ENCODE measurements at places on chromosomes 2 and 18.

DNA sequence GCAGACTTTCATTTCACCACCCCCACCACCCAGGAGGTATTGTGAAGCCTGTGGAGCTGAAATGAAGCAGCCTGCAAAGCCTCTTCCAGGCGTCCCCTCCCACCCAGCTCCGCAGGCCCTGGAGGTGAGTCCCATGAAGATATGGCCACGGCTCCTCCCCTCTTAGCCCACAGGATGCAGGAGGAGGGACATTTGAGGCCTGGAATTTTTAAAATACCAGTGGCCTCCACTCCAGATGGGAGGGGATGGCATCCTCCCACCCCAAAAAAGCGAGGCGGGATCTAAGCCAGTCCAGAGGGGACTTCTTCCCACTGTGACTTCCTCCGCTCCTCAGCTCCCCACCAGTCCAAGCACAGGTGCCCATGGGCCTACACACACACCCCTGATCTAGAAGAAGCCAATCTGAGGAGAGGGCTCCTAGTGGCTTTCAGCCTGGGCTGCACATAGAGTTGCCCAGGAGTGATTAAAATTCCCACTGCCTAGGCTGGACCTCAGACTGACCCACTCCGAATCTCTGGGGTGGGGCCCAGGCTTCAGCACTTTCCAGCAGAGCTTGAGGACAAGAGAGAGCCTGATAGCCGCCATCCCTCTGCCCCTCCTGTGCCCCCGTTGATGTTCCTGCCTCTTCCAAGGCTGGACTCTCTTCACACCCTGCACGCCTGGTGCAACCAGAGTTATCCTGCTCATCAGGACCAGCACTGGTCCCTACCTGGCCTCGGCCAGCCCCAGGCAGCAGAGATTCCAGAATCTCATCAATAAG lies 206.9 kb downstream of the TNS1 start:
- DNase-seq = no peak

DNA sequence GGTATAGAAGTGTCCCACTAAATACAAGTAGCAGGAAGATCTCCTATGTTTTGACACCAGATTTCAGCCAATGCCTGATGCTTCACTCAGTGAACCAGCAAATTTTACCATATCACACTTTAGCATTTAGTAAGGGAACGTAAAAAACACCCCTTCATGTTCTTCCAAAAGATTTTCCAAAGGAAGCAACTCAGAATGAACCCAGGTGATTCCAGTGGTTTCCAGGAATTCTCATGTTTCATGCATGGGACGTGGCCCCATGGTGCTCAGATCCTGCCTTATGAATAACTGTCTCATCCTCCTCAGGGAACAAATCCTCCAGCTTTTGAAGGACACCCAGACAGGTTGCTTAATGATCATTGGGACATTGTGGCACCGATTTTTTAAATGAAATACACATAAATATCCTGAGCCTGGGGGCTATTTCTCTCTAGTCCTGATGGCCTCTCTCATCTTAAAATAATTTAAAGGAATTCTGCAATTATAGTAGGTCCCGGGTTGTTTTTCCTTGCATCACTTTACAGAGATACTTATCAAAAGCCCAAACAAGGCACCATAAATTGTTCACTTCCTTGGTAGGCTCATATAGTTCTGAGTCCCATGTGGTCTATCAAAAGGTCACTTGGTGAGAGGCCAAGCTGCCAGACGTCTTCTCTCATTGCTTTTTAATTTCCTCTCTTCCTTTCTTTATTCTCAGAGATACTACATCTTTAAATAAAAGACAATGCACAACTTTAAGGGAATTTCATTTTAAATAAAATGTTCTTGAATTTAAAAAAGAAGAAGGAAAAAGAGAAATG lies 261.0 kb downstream of the ZNF516 start:
- no peak for DNase-seq

DNA sequence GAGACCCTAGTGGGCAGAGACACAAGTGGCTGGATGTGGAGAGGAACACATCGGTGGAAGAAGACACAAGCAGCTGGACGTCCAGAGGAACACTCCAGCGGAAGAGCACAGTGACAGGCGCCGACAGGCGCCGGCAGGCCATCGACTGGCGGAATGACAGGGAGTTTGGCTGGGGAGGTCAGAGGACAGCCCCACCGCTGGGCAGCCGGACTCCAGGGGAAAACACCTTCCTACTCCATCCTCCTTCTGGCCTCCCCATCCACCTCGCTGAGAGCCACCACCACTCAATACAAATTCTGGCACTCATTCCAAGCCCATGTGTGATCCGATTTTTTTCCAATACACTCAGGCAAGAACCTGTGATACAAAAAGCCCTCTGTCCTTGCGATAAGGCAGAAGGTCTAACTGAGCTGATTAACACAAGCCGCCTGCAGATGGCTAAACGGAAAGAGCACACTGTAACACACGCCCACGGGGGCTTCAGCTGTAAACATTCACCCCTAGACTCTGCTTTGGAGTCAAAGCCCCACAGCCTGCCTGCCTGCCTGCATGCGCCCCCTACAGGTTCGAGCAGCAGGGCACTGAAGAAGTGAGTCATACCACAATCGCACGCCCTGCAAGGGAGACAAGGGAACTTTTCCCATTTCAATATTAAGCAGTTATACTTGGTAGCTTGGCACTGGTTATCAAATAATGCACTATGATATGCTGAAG lies 50.2 kb upstream of the LRP1B start:
- DNase-seq = no peak

GRCh38 chr18:44579028-44579702 lies 101.5 kb upstream of the SETBP1 start:
- DNase-seq = no peak

DNA sequence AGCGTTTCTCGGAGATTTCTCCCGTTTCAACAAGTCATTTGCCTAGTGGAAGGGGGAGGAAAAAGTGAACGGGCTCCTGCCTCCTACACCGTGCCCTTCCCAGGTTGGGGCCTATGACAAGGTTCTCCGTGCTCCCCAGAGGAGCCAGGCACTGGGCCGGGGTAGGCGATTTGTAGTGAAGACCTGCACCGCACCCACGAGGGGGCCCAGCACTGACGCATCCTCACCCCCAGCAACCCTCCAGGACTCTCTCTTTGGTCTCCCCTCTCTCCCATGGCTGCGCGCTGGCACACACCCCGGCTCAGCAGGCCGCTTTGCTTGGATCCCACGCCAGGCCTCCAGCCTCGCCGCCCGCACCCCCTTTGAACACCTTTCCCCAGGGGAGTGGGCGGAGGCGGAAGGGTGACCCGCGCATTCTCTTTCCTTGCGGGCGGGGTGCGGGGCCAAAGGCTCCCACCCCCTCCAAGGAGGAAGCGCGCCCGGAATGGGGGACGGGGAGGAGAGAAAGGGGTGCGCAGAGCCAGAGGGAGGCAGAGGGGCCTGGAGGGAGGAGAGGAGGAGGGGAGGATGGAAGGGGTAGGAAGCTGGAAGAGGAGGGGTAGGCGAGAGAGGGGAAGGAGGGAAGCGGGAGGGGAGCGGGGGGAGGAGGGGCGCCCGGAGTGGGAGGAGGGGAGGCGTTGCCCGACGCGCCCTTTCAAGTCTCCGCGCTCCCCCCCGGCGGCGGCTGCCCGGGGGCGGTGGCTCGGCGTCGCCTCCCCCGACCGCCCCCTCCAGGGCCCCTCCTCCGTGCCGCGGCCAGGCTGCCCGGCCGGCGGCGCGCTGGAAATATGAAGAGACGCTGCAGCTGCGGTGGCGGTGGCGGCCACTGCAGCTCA lies at the start of gene APCDD1:
Gene APCDD1, plus strand, starts transcription at position 830 of the 875 bp plus-strand sequence. CDS start 347 bp downstream, outside the sequence.
- DNase-seq = no peak

DNA sequence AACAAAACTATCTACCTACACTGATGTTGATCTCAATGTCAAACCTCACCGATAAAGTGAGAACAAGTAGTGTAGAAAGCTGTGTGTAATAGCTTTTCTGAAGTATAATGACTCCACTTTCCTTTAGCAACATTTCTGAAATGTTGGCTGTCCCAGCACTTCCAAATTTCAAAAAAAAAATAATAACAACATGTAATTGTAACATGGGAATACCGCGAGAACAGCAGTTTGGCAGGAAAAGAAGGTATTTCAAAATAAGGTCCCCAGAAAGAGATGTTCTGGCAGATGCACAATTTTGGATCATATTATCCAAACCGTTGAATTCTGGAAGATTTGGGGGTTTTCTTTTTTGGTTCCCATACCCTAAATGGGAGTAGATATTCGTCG lies 352.0 kb downstream of the ARHGAP15 start:
- DNase-seq = no peak

GRCh38 chr18:66506178-66506577 lies 97.7 kb downstream of the CDH19 start:
- DNase-seq = no peak

DNA sequence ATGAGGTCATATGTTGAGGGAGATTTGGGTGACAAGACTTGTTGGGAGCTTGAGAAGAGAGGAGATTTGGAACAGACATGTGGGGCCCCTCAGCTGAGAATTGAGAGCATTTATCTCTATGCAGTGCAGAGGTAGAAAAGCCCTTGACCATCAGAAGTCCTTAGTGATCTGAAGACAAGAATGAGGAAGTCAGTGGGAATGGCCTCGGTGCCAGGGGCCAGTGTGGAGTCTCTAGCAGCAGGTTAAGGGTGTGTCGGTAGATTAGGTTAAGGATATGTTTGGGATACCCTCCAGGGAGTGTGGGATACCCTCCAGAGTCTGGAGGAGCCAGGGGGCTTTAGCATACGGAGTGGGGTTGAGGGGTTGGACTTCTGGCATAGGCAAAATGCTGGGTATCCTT lies 41.6 kb downstream of the FBXO48 start:
- no peak for DNase-seq

GRCh38 chr2:210577263-210578071 lies 21.1 kb downstream of the CPS1 start:
- no peak for DNase-seq

DNA sequence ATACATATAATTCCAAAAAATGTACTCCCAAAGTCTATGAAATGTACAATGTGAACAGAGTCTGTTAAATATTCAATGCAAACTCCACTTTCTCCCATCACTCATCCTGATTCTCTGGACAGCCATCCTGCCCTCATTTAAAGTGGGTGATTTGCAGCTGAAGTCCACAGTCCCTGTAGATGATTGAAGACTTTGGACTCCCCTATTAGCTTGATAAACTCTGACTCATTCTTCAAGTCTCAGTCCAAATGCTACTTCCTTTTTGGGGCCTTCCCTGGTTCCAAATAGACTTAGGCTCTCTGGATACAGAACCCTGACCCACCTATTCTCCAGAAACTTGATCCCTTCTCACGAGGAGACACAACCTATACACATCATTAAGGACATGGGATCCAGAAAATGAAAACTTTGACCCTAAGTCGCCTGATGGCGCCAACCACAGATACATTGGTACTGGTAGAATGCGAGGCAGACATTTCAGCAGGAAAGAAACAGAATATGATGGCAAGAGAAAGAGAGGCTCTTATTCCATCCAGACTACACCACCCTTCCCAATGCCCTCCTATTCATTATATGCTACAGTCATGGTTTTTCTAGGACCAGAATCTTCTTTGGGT lies 122.7 kb downstream of the VIT start:
- no peak for DNase-seq

DNA sequence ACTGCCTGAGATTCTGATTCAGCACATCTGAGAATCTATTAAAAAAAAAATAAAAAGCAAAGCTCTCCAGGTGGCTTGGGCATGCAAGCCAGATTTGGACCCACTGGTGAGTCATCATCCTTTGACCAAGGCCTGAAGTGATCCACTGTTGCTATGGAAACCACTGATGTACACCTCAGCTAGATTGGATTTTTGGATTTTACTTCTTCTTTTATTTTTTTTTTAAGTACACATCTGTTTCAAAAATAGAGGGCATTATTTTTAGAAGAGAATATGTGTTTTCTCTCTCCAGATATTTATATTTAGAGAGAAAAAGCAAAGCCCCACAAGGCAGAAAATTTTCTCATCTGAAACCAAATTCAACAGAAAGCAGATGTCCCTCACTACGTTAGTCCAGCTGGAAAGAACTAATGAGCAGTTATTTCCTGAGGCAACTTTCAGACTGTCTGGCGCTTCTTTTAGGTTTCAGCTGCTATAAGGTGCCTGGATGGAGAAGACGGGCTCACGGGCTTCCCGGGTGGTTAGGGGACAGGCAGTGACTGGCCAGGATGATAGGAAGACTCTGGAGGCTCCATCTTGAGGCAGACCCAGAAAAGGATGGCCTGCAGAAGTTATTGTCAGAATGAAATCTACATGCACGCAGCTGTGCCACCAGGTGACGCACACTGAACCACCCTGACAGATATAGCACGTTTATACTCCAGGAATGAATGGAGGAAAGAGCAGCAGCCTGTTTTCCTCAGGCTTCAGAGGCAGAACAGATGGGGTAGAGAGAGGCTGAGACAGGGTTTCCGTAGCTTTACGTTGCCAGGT lies 50.5 kb downstream of the MRPL35 start:
- no peak for DNase-seq

- DNase-seq = no peak
Measured at GRCh38 chr2:168758970-168759820, 43.2 kb upstream of the NOSTRIN start.

Measured in stimulated activated CD8-positive, alpha-beta memory T cell treated with anti-CD3 and anti-CD28 coated beads, Interleukin-2, amount 100 ng/mL, for 1 hour (primary cell).